ENCODE measurements at places on chromosomes 5 and 9.

DNA sequence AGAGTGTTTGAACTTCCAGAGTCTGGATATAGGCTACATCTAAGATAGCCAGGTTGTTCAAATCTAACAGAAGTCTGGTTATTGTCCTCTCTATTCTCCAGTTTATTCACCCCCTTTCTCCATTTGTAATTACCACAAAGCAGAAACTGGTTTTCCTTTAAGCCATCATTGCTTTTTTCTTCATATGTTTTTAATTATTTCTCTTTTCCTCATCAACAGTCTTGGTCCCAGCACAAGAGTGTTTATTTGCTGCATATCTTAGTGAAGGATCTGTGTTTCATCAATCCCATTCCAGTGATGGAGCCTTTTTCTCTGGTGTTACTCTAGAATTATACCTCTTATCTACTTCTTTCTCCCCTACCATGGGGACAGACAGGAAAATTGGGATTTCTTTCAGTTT, 142.2 kb downstream of the CAMK4 start:
- no peak for DNase-seq

DNA sequence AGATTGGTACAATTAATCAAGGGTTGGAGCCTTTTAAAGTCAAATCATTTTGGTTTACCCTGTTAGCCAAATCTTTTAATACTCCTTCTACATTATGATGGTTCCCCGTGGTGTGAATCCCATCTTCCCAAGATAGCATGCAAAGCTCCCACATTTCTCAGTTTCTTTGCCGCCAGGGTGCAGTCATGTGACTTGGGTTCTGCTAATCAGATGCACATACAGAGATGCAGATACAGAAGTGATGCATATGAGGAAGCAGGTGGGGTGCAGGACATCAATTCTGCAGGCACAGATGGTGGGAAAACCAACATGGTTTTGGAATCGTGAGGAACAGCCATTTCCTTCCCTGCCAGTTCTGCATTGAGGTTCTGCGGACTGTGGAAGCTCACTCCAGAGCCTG, 8.4 kb upstream of the MAST4 start:
- no peak for DNase-seq

DNA sequence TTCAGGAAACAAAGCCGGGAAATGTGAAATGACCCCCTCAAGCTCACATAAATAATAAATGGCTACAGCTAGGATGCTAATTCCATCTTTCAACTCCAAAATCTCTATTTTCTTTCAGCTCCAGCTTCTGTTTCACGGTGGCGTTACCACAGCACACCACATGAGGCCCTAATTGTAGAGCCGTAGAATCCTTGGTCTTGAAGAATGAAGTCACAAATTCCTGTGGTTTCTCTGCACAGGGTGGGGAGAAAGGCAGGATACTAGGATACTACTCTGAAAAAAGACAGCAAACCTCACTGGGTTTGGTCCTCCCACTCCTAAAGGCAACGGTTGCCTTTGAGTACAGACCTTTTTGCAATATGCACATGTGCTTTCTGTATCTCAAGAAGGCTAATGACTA, 13.9 kb upstream of the RARS1 start:
- DNase-seq: peak; percentile 59

DNA sequence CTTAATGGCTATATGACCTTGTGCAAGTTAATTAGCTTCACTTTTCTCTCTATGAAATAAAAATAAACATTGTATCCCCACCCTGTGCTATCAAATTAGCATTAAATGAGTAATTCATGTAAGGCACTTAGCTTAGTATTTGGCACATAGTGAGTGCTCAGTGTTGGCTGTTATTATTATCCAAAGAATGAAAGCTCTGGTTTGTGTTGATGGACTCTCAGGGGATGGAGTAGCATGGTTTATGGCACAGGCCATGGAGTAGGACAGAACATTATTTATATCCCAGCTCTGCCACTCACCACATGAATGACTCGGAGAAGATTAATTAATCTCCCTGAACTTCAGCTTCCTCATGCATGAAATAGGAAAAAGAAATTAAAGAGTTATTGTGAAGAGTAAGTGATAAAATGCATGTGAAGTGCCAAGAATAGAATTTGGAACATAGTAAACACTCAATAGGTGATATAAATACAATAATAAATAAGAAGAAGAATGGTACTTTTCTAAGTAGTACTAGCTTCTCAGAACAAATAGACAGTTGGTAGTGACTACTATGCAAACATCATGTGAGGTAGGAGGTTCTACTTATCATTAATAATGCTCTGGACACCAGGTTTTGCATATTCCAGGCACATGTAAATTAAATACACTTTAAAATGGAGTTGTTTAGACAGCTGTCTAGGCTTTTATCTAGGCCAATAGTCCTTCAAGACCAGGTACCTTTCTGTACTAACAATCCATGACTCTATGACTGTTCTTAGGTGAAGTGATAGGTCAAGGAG, 146.4 kb downstream of the GRIA1 start:
- no peak for DNase-seq

GRCh38 chr5:163407034-163407655, 30.2 kb upstream of the CCNG1 start:
- DNase-seq: no peak

GRCh38 chr5:95846554-95847260, 24.2 kb upstream of the GLRX start:
- peak; percentile 54 for DNase-seq

DNA sequence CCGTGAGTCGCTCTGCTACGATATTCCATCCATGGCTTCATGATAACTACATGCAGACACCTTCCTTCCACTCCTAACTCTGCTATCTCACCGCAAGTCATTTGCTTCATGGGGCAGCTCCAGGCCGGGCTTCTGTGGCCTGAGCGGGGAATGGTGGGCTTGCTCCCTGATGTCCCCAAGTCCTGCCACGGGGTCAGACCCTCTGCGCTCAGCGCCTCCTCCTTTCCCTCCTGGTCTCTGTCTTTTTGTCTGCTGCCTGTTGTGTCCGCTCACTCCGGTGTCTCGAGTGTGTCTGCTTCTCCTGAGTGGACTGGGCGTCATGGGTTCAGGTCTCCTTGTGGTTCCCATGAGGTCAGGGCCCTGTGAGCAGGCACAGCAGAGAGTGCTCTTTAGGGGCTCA, 139.6 kb downstream of the CACNA1B start:
- DNase-seq: no peak

- no peak for DNase-seq
Observed at GRCh38 chr9:133121915-133122550, 993 bp upstream of the RALGDS start.

Data from COLO829 (cell line).